Mesendoderm (in vitro differentiated cells): ENCODE measurements at places on chromosomes 4 and X.

DNA sequence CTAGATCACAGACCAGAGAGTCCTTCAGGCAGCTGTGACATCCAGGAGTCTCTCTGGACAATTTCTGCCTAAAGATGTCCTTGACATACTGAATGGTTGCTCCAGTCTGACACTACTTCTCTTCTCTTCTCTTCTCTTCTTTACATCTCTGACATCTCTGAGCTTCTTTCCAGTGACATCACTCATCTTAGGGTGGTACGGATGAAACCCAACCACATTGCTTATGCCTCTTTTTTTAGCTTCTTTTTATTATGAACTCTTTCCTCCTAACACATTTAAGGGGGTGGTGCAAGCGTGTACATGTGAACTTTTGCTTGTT is 39.4 kb upstream of the IRF2 start:
- no peaks in the 10 kb centered on the region for H3K36me3 ChIP-seq
- no peaks in the 10 kb centered on the region for H3K27me3 ChIP-seq
- no peak for DNase-seq
- H3K27ac ChIP-seq = no peak overlapping the region
- H3K4me3 ChIP-seq = no peak overlapping the region
- peaks cover 3% of the 10 kb centered on the region for H3K4me1 ChIP-seq

DNA sequence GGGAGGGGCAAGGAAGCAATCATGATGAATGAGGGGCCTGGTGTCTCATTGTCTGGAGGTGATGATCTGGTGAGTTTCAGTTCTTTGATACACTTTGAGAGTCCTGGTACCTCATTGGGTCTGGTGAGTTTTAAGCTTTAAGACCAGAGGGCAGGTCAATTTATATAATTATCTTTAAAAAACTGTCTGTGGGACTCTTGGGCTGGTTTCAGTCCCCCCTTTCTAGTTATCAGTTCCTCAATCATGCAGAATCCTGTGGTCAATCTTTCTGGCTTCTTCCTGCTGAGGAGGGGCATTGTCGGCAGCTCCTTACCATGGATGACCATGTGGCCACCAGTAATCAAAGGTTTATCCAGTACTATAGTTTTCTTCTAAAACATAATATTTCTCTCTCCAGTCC is 789.1 kb downstream of the PCDH18 start:
- no peak for DNase-seq
- H3K36me3 ChIP-seq = no peaks in the 10 kb centered on the region
- no peak overlapping the region for H3K4me3 ChIP-seq
- no peaks in the 10 kb centered on the region for H3K4me1 ChIP-seq
- H3K27me3 ChIP-seq = no peaks in the 10 kb centered on the region

DNA sequence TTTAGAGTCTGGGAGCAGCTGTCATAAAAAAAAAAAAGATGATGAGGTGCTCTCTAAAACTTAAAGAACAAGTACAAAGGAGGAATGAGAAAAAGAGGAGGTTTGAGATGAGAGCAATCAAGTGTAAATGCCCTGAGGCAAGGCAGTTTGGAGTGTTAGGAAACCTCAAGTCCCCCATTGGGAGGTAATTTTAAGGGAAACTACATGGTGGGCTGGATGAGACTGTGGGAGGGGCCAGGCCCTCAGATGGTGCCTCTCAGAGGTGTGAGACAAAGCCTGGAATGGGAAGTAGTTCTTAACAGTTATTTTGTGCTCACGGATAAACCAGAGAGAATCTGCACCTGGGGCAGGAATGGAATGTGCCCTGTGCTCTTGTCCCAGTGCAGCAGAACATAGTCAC is 1.9 kb upstream of the MAGEB3 start:
- H3K4me3 ChIP-seq = no peak overlapping the region
- H3K27ac ChIP-seq = no peak overlapping the region
- no peaks in the 10 kb centered on the region for H3K36me3 ChIP-seq
- peaks cover 3% of the 10 kb centered on the region for H3K4me1 ChIP-seq

DNA sequence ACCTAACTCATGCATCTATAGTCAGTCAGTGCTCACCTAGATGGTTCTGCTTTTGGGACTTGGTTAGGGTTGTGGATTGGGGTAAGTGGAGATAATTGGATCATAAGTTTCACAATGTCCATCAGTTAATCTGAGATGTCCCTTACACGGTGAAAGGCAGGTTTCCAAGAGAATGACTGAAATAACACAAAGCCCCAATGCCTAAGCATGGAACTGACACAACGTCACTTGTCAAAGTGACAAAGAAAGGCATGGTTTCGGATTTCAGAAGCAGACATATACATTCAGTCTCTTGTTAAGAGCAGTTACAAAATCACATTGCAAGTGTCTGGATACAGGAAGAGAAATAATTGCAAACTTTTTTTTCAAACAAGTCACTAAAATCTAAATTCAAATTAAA is 1456.9 kb downstream of the TECRL start:
- no peaks in the 10 kb centered on the region for H3K36me3 ChIP-seq
- no peak for DNase-seq
- no peak overlapping the region for H3K27ac ChIP-seq
- no peak overlapping the region for H3K4me3 ChIP-seq
- H3K27me3 ChIP-seq = no peaks in the 10 kb centered on the region
- H3K4me1 ChIP-seq = peaks cover 2% of the 10 kb centered on the region

DNA sequence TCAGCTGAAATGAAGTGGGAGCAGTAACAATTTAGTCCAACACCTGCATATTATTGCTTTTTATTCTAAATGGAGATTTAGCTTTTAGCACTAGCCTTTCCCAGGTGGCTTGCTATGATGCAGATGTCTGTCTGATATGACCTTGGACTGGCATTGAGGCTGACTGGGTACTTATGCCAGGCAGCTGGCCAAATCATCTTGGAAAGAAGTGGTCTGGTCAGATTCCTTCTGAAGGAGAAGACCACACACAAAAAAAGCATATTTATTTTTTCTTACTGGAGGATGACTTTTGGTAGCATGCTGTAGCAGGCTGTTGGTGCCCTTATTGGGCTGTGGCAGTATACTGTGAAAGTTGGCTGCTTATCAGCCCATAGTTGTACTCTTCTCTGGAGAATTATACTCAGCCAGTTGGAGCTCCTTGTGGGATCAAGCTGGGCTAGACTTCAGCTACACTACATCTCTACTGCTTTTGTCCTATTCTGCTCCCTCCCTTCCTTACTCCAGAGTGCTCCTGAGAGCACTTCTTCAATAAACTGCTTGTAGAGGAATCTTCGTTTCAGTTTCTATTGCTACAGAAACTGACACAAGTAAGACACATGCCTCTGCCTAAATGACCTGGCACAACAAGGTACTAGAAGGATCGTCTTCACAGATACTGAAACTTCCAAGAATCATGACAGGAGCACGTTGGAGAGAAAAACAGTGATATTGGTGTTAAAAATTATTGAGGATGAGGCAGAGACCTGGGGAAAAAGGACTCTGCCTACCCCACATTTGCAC is 196.8 kb upstream of the RPS6KA3 start:
- no peaks in the 10 kb centered on the region for H3K36me3 ChIP-seq
- no peak overlapping the region for H3K27ac ChIP-seq
- H3K4me3 ChIP-seq = no peak overlapping the region

DNA sequence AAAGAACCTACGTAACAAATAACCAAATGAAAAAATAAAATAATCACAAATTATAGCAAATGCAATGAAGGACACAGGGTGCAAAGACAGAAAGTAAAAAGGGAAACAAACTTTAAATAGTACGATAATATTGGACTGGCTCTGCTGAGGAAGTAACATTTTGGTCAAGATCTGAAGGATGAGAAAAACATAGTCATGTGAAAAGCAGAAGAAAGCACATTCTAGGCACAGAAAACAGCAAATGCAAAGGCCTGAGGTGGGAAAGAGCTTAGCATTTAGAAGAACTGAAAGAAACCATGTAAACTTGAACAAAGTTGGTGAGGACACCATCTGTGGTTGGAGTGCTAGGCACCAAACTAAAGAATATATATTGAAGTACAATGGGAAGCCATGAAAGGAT is 111.2 kb downstream of the PPP3CA start:
- H3K4me1 ChIP-seq = no peaks in the 10 kb centered on the region
- no peaks in the 10 kb centered on the region for H3K36me3 ChIP-seq
- DNase-seq = no peak
- no peak overlapping the region for H3K4me3 ChIP-seq
- no peak overlapping the region for H3K27ac ChIP-seq

DNA sequence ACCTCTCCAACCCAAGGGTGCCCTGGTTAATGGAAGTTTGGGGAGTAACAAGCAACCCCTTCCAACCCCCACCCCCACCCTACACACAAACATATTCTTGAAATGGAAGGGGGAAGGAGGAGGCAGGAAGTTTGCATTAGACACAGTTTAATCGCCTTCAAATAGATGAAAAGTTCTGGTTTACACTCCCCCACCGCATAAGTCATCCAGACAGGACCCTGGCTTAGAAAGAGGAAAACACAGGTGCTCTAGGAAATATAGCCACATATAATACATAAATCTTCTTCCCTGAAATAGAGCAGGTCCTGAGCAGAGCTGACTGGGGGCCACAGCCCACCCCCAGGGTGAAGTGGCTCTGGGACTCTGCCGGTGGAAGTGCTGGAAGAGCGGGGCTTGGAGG is 25.1 kb downstream of the SASH3 start:
- no peak for DNase-seq
- H3K4me1 ChIP-seq = no peaks in the 10 kb centered on the region
- H3K36me3 ChIP-seq = no peaks in the 10 kb centered on the region
- no peak overlapping the region for H3K27ac ChIP-seq

DNA sequence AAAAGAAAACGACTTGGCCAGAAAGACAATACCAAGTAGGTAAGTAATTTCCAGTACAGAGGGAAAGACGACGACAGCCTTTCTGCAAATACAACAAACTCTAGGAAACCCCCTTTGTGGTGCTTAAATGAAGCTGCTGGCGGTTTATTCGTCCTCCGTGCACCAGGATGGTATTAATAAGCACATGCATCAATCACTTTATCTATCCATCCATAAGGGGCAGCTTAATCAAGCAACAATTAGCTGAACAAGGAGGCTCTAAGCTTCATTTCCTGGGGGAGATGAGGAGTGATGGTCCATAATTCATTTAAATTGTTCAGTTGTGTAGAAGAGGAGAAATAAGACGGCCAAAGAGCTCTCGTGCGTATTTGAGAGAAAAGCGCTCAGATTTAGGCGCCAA is 26.2 kb downstream of the IRF2 start:
- peaks cover 10% of the 10 kb centered on the region for H3K4me1 ChIP-seq
- no peak for DNase-seq
- H3K4me3 ChIP-seq = no peak overlapping the region
- no peak overlapping the region for H3K27ac ChIP-seq
- no peaks in the 10 kb centered on the region for H3K27me3 ChIP-seq
- H3K36me3 ChIP-seq = no peaks in the 10 kb centered on the region

DNA sequence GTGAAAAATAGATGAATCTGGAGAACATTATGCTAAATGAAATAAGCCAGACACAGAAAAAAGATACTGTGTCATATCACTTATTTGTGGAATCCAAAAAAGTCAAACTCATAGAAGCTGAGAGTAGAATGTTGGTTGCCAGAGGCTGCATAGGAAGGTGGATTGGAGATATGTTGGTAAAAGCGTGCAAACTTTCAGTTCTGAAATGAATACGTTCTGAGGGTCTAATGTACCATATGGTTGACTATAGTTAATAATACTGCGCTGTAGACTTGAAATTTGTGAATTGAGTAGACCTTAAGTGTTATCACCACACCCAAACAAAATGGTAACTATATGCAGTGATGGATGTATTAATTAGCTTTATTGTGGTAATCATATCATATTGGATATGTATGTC is 45.0 kb upstream of the UPRT start:
- no peaks in the 10 kb centered on the region for H3K4me1 ChIP-seq
- H3K36me3 ChIP-seq = no peaks in the 10 kb centered on the region
- no peaks in the 10 kb centered on the region for H3K27me3 ChIP-seq
- H3K4me3 ChIP-seq = no peak overlapping the region

GRCh38 chr4:87077914-87078585 is 142.4 kb downstream of the KLHL8 start:
- H3K4me3 ChIP-seq = no peak overlapping the region
- DNase-seq = no peak
- H3K36me3 ChIP-seq = no peaks in the 10 kb centered on the region
- H3K27me3 ChIP-seq = no peaks in the 10 kb centered on the region
- H3K4me1 ChIP-seq = peaks cover 15% of the 10 kb centered on the region
- no peak overlapping the region for H3K27ac ChIP-seq

DNA sequence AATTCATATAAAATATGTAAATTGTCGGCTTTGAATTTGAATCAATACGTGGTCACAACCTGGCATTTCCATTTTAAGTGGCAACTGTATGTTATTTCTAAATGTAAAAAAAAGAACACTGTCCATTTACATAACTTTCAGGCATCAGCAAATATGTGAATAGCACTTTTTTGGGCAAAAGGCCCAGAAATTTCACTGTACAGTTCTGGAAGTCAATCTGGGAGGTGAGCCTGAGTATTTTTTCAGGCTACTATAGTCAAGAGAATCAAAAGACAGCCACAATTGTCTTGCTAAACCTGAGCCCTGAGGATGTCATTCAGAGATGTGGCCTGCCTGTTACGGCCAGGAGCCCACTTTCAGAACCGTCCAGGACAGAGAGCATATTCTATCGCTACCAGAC is 543.9 kb upstream of the MAGEB2 start:
- H3K27ac ChIP-seq = no peak overlapping the region
- no peaks in the 10 kb centered on the region for H3K27me3 ChIP-seq
- no peaks in the 10 kb centered on the region for H3K36me3 ChIP-seq
- no peak for DNase-seq

DNA sequence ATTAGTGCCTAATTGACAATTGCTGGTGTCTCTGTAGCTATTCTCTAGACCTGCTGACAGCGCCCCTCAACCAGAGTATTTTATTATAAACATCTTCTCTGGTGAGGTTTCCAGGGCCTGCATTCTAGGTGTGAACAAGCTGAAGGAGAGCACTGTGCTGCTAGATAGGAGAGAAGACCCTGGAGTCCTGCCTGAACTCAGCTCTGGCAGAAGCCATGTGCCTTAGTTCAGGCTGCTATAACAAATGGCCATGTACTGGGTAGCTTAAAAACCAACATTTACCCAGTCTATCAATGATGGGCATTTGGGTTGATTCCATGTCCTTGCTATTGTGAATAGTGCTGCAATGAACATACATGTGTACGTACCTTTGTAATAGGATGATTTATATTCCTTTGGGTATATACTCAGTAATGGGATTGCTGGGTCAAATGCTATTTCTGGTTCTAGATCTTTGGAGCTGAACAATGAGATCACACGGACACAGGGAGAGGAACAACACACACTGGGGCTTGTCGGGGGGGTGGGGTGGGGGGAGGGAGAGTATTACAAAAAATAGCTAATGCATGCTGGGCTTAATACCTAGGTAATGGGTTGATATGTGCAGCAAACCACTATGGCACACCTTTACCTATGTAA is 185.5 kb upstream of the CPEB2 start:
- no peaks in the 10 kb centered on the region for H3K27me3 ChIP-seq
- no peak overlapping the region for H3K27ac ChIP-seq
- no peaks in the 10 kb centered on the region for H3K4me1 ChIP-seq
- H3K36me3 ChIP-seq = no peaks in the 10 kb centered on the region
